ENCODE measurements at places on chromosomes 4 and X.

GRCh38 chr4:130511776-130512175, 1415.8 kb downstream of the C4orf33 start:
- DNase-seq: no peak

DNA sequence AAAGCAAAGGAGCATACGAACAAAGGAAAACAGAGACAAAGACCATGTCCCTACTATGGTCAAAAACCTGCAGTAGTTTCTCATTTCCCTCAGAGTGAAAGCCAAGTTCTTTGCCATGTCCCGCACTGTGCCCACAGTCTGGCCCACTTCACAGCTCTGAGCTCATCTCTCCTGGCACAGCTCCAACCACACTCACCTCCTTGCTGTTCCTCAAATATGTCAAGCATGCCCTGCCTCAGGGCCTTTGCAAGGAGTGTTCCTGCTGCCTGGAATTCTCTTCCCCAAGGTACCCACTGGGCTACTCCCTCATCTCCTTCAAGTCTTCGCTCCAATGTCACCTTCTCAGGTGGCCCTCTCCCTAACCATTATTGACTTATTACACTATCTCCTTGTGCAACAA, 72.1 kb downstream of the COX18 start:
- no peak for DNase-seq

DNA sequence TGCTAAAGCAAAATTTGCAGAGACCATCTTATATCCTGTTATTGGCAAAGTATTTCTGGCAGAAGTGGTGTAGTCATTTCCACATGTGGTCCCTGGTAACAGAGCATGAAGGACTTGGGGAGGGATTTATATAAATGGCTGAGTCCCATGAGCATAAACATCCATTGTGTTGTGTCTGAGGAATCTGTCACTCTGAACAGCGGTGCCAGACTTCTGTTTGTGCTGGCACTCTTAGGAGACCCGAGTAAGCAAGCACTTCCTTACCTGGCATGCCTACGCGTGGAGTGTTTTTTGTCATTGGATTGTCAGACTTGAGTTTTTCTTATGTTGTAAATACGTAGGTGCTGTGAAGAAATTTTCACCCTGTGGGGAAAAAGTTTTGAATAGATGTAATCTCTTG, 285.9 kb downstream of the ARHGAP10 start:
- no peak for DNase-seq

DNA sequence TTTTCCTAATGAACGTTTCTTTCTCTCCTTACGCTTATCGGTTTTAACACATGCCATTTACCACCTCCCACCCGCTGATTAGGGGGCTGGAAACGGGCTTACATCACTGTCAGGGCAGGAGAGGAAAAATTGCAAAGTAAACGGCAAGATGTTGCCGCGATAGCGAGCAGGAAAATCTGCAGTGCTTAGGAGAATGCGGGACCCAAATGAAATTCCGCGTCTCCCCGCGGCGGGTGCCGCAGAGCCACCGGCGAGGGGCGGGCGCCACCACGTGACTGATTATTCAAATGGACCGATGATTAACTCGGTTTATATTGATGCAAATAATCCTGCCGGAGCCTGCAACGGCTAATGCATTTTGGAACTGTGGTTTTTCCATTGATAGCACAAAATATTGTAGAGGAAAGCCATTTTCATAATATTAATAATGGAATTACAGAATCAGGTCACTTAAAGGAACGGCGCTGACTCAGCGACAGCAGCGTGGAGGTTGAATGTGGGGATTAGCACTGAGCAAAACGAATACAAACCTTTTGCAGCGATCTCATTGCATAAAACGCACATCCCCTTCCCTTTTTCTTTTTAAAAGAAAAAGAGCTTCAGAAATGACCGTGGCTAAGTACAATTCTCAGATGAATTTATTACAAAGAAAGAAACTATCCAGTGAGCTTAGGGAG, 224.2 kb downstream of the STIM2 start:
- peak; percentile 11 for DNase-seq

GRCh38 chr4:168502861-168503260, 6.0 kb downstream of the PALLD start:
- DNase-seq: no peak

DNA sequence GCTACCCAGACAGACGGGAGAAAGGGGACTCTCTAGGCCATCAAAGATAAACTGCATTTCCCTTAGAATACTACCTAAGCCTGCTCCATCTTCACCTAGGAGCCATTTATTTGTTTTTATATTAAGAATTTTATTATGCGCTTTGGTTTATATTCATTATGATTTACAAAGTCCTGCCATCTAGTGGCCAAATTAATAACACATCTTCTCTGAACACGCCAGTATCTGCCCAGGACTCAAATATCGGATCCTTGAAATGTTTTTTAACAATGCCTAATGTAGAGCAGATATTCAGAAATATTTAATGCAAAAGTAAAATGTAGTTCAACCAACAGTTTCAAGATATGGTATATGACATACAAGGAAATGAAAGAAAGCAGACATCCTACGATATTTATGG, 20.8 kb upstream of the PRPS2 start:
- peak; percentile 27 for DNase-seq

- DNase-seq: no peak
Measured at GRCh38 chr4:145933134-145933533, 5.5 kb downstream of the ZNF827 start.
